Right cardiac atrium (tissue), 5 donors: ENCODE measurements at places on chromosomes 1 and 21. TPM values are rescaled to one million over a fixed set of nuclear protein-coding genes. Genes with fewer than 3 reads are reported as not detected.

The ADAMTS1 gene
- 80.2 TPM for total RNA-seq

The CLDN17 gene
- total RNA-seq, result not detected

The TFF1 gene
- total RNA-seq, result not detected

The HAX1 gene
- total RNA-seq, result 120 TPM

The USP16 gene
- 41.3 TPM for total RNA-seq

The KCNT2 gene
- total RNA-seq, result 2.7 TPM
